ENCODE measurements at places on chromosomes 16 and 17. TPM values are rescaled to one million over a fixed set of nuclear protein-coding genes. Genes with fewer than 3 reads are reported as not detected.
A peak's percentile ranks its signal among the peaks of the same experiment; 100 is the strongest.

DNA sequence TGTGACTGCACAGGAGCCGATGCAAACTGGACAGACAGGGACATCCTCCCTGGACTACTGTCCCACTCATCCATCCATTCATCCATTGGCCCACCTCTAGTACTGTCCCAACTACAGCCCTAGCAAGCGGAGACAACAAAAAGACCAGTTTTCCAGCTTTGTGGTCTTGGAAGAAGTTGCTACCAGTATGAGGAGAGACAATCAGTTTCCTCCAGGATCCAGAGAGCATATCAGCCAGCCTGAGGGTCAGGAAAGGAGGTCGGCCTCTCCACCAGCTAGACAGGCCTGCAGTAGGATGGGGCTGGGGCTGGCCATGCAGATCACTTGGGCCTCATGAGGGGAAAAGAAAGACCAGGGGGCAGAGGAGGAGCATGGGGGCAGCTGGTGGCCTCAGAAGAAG lies 16.8 kb downstream of the KRT33A start:
- DNase-seq: no peak

- DNase-seq: no peak
Measured at GRCh38 chr17:53336281-53336680, 486.4 kb upstream of the KIF2B start.

DNA sequence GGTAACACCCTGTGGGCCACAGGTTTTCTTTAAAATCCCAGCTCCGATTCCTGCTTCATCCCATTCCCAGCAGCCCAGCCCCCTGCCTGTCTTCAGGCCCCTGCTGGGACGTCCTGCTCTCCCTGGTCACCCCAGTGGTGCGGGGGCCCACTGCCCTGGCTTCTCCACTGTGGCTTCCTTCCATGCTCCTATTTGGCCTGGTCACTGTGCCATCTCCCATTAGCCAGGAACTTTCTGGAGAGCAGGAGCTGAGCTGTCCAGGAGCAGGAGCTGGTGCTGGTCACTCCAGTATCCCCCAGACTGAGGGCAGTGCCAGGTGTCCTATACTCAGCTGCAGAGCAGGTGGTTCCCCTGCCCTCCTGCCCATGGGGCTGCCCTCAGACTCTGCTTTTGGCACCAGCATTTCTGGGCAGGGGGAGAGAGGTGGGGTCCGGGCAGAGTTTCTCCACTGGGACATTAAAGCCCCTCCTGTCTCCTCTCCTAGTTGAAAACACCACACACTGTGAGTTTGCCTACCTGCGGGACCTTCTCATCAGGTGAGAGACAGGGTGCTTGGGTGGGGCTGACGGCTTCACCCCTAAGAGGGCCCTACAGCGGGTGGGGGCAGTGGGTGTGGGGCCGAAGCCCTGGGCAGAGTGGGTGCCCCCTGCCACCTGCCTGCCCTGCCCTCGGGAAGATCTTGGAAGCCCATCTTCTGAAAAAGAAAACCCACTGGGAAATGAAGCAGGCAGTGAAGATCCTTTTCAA lies 356.2 kb downstream of the SEC14L1 start:
- DNase-seq: peak; percentile 57

GRCh38 chr16:81693041-81693743 lies 85.9 kb upstream of the PLCG2 start:
- peak; percentile 93 for DNase-seq

DNA sequence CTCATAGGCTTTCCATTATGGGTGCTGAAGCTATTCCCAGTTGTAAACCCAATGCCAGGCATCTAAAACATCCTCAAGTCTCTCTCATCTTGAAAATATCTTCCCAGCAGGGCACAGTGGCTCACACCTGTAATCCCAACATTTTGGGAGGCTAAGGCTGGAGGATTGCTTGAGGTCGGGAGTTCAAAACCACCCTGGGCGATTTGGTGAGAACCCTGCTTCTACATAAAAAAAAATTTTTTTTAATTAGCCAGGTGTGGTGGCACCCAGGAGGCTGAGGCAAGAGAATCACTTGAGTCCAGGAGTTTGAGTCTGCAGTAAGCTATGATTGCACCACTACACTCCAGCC lies 13.0 kb upstream of the EEF2K start:
- no peak for DNase-seq

GRCh38 chr17:81228420-81228819 lies 5.7 kb upstream of the CEP131 start:
- no peak for DNase-seq

- peak; percentile 89 for DNase-seq
Measured at GRCh38 chr17:75753514-75754377, 11.2 kb downstream of the GALK1 start.

The SYCE1L gene
- 0.92 TPM for polyA plus RNA-seq

The TMEM220 gene
- 13.2 TPM for polyA plus RNA-seq

DNA sequence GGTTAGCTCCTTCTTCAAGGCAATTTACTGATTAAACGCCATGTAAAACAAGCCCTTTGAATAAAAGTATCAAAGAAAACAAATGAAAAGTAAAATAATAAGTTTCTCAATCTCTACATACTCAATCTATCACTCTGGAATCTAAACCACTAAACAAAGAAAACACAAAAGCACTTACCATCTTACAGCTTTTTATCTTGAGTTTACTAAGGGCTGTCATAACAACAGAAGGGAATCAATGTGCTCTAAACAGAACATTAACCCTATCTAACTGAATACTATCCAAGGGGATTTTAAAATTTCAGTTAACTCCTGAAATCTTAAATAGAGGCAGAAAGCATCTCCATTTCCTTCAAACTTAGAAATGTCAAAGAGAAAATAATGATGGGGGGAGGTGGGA lies 3.4 kb downstream of the SKA2 start:
- no peak for DNase-seq

DNA sequence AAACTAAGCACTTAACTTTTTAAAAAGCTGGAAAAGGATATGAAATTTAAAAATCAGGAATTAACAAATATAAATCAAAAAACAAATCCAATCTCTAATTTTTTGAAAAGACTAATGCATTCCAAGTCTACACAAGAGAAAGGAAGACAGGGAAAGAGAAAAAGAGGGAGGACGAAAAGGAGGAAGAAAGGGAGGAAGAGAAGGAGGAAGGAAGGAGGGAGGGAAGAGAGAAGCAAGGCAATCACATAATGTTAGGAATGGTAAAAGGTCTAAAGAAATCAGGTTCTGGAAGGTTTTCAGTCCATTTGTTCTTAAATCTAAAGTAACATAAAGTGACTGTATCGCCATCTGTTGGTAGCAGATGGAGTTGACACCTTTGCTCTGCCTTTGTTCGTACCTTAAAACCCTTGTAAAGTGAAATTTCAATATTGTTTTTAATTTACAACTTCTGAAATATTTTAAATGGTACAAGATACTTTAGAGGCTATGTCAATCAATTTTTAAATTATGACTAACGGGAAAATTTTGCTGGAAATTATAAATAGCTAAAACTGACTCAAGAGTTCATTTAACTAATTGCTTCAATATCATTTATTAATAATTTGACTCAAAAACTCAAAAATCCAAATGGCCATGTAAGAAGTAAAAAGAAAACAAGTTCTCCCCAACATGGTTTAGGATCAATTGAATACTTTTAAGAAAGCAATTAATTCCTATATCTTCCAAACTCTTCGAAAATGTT lies 20.4 kb upstream of the CDYL2 start:
- no peak for DNase-seq

DNA sequence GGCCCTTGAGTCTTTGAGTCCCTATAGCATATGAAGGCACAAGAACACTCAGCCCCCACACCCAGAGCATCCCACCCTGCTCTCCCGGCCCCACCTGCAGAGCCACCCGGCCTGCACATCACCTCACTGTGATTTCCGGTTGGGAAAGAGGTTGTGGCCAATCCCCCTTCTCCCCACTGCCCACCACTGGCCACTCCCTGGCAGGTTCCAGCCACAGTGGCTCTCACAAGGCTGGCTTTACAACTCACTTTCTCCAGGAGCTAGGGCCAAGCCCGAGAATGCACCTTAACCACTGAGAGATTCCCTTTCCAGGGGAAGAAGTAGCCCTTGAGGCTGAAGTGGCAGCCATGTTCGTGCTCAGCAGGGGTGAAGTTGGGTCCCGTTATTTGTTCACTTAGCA lies 123.9 kb downstream of the C16orf78 start:
- no peak for DNase-seq

DNA sequence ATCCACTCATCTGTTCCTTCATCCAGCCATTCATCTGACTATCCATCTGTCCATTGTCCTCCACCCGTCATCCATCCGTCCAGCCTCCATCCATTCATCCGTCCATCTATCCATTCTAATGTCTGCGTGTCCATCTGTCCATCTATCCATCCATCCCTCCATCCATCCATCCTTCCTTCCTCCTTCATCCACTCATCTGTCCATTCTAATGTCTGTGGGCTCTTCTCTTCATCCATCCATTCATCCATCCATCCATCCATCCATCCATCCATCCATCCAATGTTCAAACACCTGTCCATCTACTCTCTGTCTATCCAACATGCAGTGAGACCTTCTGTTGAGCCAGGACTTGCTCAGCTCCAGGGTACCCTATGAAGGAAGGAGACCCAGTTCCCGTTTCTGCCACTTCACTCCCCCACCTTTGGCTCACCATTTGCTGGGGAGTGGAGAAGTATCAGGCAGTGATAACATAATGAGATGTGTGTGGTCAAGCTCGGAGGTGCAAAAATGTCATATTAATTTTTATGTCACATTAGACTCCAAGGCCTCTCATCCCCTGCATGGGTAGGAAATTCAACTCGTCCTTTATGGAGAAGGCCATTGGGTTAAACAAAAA lies 36.5 kb upstream of the ADGRG1 start:
- DNase-seq: no peak

DNA sequence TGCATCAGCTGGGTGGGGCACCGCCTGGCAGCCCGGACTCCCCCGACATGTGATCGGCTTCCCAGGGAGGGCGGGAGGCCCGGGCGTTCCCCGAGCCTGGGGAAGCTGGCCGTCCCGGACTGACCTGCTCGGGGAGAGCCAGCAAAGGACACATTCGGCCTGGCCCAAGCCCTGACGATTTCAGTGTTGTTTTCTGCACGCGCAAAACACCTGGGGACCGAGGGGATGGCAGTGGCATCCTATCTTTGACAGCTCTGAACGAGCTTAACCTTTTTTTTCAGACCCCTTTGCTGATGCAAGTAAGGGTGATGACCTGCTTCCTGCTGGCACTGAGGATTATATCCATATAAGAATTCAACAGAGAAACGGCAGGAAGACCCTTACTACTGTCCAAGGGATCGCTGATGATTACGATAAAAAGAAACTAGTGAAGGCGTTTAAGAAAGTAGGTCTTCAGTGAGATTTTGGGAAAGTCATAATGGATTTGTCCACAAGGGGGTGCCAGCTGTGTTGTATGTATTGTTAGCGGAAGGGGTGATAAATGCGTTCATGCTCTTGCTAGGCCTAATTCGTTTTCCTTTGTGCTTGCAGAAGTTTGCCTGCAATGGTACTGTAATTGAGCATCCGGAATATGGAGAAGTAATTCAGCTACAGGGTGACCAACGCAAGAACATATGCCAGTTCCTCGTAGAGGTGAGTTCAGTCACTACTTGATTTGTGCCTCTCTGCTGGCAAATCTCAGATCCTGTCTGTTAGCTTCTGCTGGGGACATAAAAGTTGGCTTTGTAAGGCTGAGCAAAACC lies 1.0 kb downstream of the EIF1 start:
- no peak for DNase-seq

- DNase-seq: no peak
Measured at GRCh38 chr17:4935650-4936049, 3.6 kb downstream of the GP1BA start.

The PIGL gene
- 24.2 TPM for polyA plus RNA-seq

GRCh38 chr17:82648742-82649331 lies 593 bp upstream of the WDR45B start:
- DNase-seq: peak; percentile 87

The HAP1 gene
- polyA plus RNA-seq: 0.23 TPM

DNA sequence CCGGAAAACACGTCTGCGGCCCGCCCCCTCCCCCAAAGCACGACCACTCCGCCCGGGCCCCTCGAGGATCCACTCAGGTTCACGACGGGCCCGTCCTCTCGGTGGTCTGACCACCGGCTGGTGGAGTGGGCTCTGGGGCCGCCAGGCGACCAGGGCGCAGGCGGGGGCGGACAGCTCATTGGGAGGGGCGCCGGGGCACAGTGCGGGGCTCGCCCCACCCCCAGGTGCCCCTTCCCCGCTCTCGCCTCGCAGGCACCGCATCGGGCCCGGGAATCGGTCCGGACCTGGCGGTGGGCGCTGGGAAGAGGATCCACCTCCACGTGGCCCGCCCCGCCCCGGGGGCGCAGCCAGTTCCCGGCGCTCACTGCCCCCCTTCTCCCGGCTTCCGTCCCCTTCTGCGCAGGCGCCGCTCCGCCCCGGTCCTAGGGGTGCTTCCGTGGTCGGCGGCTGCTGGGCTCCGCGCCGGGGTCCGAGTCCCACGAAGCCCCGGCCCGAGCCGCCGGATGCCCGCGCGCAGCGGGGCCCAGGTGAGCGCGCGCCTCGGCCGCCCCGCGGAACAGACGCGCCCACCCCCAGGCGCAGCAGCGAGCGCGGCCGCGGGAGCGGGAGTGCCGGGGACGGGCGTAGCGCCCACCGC lies at the start of gene MPG:
Gene MPG, plus strand, starts transcription at position 419 of the 637 bp plus-strand sequence. Its CDS starts 85 bp downstream, at position 504.
- DNase-seq: peak; percentile 95

GRCh38 chr17:55962951-55963401 lies 190.3 kb upstream of the ANKFN1 start:
- DNase-seq: no peak

DNA sequence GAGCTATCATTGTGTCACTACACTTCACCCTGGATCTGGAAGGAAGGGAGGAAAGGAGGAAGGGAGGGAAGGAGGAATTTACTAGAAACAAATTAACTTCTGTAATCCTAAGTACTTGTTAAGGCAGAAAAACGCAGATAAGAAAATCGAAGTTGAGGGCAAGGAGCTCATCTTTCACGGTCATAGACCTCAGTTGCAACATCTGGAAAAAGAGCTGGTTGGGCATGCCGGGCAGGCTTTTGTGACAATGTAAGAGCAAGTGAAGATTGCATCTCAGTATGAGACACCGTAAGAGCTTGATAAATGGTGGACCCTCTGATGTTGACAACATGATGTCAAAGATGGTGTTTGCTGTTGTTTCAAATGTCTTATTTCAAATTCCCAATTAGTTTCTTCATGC lies 721.5 kb downstream of the MAF start:
- no peak for DNase-seq

The TNS4 gene
- 1.2 TPM for polyA plus RNA-seq

The NPIPA3 gene
- polyA plus RNA-seq: 1.2 TPM

- DNase-seq: no peak
Measured at GRCh38 chr17:3575511-3575910, 17.9 kb upstream of the TRPV3 start.

The EARS2 gene
- polyA plus RNA-seq: 19.4 TPM

GRCh38 chr17:77521076-77521475 lies 380.3 kb downstream of the SEC14L1 start:
- DNase-seq: peak; percentile 26

GRCh38 chr17:17303010-17303846 lies at the start of gene NT5M:
NT5M (plus strand) TSS chr17:17303373; CDS start chr17:17303551, 178 bp downstream.
- DNase-seq: peak; percentile 85

DNA sequence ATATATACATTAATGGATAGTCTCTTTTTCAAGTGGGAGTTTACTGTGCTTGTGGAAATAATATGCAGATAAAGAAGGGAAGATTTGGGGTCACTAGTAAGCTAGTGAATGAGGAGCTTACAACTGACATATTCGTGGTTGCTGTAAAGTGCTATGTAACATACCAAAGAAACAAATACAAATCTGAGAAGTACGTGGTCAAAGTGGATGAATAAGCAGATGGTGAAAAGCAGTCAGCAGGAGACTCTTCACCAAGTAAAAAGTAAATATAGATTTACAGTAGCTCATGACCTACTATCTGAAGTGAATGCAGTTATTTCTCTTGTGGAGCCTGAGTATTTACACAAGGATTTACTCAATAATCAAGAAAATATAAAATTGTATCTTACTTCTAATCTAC lies 136.6 kb upstream of the ELAC2 start:
- DNase-seq: no peak
